ENCODE measurements at places on chromosomes 13 and 19.
A peak's percentile ranks its signal among the peaks of the same experiment; 100 is the strongest.

- DNase-seq = no peak
Measured at GRCh38 chr19:5805462-5806132, 730 bp downstream of the NRTN start.

DNA sequence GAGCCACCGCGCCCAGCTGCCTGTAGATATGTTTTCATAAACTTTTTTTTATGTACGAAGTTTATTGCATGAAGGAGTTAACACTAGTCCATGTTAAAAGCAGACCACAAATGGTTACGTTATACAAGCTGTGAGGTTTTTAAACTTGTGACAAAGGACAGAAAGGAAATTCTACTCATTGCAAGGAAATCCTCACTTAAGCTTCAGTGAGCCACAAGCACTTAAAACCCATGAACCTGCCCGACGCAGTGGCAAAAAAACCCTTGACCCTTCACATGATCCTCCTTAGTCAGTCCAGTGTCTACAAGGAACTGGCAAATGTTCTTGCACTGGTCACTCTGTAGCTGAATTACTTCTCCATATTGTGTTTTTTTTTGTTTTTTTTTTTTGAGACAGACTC is 4.2 kb downstream of the MPND start:
- no peak for DNase-seq

GRCh38 chr19:5958074-5958850 is 19.7 kb downstream of the RANBP3 start:
- no peak for DNase-seq

- DNase-seq = no peak
Measured at GRCh38 chr19:50768277-50768676, 2.0 kb upstream of the GPR32 start.

DNA sequence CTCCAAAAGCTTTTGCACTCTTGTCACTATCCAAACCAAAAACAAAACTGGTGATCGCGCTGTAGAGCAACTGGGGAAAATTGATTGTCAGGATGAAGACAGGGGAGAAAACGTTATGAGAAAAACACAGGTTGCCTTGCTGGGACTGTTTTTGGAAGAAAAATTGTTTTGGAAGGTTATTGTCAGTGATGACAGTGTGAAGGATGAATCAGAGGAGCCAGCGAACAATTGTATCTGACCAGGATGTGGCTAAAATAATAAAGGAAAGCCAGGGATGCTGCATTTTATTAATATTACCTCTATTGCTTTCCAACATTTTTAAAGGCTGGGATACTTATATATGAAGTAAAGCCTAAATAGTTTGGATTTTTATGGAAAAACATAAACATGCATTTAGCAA is 334.0 kb downstream of the SPRY2 start:
- no peak for DNase-seq

GRCh38 chr13:110819203-110820014 is 95.5 kb downstream of the ANKRD10 start:
- peak; percentile 44 for DNase-seq

DNA sequence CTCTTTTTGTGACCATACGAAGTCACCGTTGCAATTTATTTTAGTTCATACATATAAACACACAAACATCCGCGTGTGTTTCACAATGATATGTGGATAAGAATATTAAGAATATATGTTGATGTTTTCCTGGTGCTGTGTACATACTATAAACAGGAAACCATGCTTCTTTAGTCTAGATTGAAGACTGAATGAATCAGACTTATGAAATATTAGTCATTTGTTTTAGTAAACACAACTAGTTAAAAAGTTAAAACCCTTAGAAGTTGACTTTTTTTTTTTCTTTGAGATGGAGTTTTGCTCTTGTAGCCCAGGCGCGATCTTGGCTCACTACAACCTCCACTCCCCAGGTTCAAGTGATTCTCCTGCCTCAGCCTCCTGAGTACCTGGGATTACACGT is 257.7 kb downstream of the DACH1 start:
- DNase-seq = no peak

DNA sequence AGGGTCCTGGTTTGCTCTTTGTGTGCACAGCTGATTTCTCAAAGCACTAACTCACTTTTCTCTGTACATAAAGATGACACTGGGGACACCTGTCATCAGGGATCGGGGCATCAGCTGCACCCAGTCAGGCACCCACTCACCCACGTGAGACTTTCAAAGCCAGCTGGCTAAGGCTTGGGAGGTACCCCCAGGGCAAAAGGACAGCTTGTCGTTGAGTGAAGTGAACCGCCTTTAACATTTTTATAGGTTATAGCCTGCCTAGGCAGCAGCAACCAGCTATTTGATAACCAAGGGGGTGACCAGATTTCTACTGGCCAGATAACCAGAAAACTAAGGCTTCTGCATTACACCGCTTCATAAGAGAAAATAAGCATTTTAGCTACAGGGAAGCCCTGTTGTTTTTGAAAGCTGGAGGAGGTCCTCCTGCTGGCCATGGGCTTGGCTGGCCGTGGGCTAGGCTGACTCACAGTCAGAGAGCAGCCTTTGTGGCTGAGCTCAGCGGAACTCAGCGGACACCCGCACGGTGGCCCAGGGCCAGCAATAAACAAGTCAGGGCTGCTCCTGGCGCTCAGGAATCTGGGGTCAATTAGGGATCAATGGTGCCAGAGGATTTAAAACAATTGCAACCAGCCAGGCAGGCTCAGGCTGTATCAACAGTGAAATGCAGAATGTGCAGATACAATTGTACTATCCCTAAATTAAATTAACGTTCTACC is 57.1 kb downstream of the ALOX5AP start:
- peak; percentile 19 for DNase-seq

DNA sequence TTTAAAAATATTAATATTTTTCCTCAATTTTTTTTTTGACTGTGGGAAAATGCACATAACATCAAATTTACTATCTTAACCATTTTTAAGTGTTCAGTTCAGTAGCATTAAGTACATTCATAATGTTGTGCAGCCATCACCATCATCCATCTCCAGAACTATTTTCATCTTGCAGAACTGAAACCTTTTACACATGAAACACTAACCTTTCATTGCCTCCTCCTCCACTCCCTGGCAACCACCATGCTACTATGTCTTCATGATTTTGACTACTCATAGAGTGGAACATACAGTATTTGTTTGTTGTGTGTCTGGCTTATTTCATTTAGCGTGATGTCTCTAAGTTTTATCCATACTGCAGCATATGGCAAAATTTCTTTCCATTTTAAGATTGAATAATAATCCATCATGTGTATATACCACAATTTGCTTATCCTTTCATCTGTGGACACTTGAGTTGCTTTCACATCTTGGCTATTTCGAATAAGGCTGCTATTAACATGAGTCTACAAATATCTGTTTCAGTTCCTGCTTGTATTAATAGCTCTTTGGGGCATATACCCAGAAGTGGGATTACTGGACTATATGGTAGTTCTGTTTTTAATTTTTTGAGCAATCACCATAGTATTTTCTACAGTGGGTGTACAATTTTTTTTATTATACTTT is 376.4 kb downstream of the MTUS2 start:
- DNase-seq = no peak

GRCh38 chr19:17081672-17082630 is 6.4 kb downstream of the MYO9B start:
- no peak for DNase-seq

GRCh38 chr13:39284801-39285388 is 246.6 kb downstream of the NHLRC3 start:
- no peak for DNase-seq

DNA sequence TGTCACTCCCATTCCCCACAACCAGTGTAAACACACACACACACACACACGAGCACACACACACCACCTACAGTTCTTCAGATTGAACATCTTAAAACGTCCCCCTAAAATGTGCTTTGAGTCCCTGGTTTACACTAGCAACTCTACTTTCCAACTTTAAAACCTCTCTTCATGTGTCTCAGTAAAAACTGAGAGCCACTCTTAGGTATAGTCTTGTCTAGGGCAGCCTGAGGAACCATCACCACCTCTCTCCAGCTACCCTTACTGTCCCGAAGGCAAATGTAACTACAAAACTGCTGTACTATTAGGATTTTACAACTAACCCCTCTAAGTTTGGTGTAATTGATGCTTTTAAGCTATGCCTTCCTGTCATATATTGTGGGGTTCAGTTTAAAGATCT is 1501.6 kb upstream of the MIR17HG start:
- DNase-seq = no peak

DNA sequence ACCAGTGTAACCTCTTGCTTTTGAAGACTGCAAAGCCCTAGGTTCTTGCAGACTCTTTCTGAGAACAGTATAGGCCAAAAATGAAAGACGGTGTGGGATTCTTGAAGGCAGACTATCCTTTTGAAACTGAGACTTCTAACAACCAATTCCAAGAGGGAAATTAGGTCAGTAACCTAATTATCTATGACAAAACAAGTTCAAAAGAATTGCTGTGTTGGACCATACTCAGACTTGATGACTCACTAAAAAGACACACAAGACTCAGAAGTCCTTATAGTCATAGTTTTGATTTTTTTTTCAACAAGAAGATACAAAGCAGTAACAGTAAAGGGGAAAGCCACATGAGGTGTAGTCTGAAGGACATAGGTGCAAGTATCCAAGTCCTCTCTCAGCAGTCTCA is 624.0 kb upstream of the GPC6 start:
- no peak for DNase-seq

GRCh38 chr13:25756912-25757311 is 294.9 kb downstream of the SHISA2 start:
- DNase-seq = no peak

DNA sequence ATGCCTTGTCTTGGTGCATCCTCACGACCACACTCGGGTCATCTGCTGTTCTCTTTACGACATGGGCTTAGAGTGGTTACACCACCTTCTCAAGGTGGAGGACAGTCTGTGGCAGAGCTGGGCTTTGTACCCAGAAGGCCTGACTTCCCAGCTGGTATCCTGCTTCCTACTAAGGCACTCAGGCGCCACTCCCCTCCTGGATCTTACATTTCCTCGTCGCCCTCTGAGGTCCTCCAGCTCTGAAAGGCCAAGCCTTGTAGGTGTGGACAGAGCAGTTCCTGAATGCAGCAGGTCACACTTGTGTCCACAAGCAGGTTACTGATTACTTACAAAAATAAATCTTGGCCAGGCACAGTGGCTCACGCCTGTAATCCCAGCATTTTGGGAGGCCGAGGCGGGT is 11.9 kb downstream of the SYCE2 start:
- DNase-seq = no peak

DNA sequence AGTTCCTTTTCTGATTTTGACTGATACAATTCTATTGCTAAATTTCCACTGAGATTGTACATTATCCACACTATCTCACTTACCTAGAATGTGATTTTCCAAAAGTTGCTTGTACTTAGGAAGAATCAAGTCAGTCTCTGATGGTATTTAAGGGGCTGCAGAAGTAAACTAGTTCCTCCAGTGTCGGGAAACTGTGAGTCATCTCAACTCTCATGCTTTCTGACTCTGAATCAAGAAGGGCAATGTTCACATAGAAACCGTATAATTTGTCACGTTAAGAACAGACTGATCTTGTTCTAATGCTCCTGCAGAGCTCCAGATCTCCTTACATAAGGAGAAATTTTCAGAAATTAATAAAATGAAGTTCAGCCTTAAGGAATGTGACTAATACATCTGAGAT is 369.3 kb downstream of the KLF5 start:
- no peak for DNase-seq

- DNase-seq = no peak
Measured at GRCh38 chr19:18433015-18433691, 4.8 kb downstream of the ISYNA1 start.

DNA sequence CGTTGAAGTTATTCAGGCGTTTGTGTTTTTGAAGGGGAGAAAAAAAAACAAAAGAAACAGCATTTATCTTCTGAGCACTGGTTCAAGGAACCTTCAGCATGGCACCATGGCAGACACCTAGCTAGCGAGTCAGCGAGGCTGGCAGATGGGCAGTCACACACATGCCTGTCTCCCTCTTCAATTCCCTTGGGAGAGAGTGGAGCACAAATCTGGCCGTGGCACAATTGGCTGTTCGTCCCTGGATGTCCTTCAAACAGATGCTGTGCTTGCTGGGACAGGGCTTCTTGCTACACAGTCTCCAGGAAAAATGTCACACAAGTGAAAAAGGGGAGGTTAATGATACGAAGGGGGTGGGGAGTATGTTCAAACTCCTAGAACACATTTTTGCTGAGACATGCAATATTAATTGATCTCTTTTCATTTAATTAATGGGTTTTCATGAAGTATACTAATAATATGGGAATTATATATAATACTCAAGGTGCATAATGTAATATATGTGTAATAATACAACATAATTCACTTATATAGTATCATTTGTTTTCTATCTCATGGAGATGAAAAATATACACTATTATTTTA is 1674.5 kb upstream of the SLC10A2 start:
- DNase-seq = no peak

DNA sequence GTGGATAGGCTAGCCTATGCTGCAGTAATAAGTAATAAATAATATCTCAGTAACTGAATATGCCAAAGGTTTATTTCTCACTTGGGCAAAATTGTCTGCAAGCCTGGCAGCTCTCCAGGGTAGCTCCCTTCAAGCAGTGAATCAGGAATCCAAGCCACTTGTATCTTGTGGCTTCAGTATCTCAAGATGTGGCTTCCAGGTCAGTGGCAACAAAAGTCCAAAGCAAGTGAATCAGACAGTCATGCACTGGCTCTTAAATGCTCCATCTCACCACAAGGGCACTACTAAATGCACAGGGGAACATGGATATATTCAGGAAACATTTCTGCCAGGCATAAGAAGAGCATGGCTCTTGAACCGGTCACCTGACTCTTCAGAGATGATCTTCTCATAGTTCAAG is 126.3 kb downstream of the KCTD12 start:
- DNase-seq = no peak

DNA sequence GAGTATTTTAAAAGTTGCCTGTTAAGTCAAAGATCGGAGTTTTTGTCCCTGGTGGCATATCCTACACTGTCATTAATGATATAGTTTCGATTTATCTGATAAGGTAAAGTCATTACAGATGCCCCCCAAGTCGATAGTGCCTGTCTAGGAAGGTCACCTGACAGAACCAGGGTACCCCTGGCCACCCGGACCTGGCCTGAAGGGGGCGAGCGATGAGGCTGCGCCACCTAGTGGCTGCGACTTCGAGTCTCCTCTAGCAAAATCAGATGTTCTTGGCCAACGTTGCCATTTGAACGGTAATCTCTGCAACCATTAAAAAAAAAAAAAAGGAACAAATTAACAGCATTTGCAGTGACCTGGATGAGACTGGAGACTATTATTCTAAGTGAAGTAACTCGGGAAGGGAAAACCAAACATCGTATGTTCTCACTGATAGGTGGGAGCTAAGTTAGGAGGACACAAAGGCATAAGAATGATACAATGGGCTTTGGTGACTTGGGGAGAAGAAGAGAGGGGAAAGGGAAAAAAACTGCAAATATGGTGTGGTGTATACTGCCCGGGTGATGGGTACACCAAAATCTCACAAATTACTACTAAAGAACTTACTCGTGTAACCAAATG is 565.1 kb downstream of the LIG4 start:
- DNase-seq = peak; percentile 41

- peak; percentile 40 for DNase-seq
Measured at GRCh38 chr19:34172661-34173192, 423 bp downstream of the LSM14A start.

Measured in amygdala (tissue), 56 donors.